ENCODE measurements at places on chromosomes 7 and 10.

- DNase-seq: no peak
These were observed 544.5 kb upstream of the FOXK1 start for GRCh38 chr7:4137552-4137951.

GRCh38 chr7:44911911-44912310 is 26.6 kb upstream of the PURB start:
- DNase-seq: no peak

DNA sequence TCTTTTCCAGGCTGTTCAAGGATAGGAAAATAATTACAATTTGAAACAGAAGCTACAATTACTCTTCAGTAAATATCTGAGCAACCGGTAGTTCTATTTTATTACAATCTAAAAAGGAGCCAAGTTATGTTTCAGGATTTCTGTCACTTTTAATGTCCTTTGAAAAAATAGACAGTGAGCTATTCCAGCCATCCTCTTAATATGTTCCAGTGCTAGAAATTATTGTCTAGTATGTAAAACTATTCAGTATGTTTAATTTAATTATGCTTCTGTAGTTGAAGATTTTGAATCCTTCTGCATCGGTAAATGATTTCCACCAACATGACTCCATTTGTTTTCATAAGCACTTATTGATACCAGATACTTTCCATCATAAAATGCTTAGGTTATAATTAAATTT is 129.6 kb upstream of the SEMA3D start:
- DNase-seq: no peak

DNA sequence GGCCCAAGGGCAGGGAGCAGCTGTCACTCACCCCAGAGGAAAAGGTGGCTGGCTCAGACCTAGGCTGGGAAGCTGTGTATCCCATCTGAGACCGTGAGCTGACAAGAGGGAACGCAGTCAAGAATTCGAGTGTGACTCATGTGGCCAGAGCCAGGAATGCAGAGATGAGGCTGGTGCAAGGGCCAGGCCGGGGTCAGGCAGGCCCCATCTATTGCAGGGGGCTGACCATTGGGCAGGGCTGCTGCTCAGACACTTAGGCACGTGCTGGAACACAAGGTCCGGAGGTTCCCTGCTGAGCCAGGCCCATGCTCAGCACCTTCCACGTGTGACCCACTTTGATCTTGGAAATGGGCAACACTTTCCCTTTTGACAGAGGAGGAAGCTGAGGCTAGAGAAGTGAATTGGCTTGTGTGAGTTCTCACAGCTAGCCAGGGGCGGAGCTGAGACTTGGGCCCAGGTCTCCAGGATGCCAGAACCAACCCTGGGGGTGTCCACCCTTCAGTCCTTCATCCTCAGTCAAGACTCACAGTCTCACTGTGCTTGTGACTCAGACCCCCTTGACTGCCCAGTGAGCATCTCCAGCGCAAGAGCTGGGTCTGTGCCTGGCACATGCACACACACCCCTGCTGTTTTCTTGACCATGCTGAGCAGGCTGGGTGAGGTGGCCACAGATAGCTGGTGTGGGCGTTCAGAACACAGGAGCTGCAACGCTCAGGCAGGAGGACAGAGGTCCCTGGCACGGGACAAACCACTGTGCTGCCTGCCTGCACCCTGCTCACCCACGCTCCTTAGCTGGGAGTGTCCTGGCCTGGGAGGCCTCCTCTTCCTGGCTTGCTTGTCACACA is 47.6 kb upstream of the PPIF start:
- DNase-seq: peak; percentile 76

- no peak for DNase-seq
These were observed 79.7 kb downstream of the LHPP start for GRCh38 chr10:124541076-124541903.
